Activated naive CD8-positive, alpha-beta T cell treated with anti-CD3 and anti-CD28 coated beads, Interleukin-2, amount 50 U/mL, for 24 hours (primary cell): ENCODE measurements at places on chromosomes 4 and X.
A peak's percentile ranks its signal among the peaks of the same experiment; 100 is the strongest.

- H3K27ac ChIP-seq = no peak overlapping the region
- no peaks in the 10 kb centered on the region for H3K36me3 ChIP-seq
- no peaks in the 10 kb centered on the region for H3K4me1 ChIP-seq
Measured at GRCh38 chrX:122703762-122704161, 480.3 kb upstream of the GRIA3 start.

DNA sequence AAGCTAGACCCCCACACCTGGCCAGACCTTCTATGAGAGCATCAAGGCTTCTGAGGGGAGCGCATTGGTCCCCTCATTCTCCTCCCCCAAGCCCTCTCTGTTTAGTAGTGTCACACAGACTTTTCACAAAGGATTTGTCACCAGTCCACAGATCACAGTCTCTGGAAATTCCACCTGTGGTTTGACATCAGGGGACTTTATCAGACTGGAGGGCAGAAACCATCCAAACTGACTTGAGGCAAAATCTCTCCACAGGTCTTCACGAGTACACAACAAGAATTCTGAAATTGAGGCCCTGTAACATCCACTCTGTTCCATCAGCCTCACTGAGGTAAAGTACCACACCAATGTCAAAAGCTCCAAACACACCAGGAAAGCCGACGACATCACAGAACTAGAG, 112.5 kb downstream of the SH3KBP1 start:
- peak overlapping the region; percentile 91 for H3K27ac ChIP-seq
- H3K36me3 ChIP-seq = peaks cover 11% of the 10 kb centered on the region
- peaks cover 76% of the 10 kb centered on the region for H3K4me1 ChIP-seq
- no peak for DNase-seq
- peaks cover 3% of the 10 kb centered on the region for H3K27me3 ChIP-seq

- no peak overlapping the region for H3K4me3 ChIP-seq
- no peaks in the 10 kb centered on the region for H3K36me3 ChIP-seq
- H3K27ac ChIP-seq = no peak overlapping the region
- no peak for DNase-seq
- H3K27me3 ChIP-seq = peaks cover 10% of the 10 kb centered on the region
- H3K4me1 ChIP-seq = peaks cover 4% of the 10 kb centered on the region
Measured at GRCh38 chr4:1516881-1517480, 110.7 kb upstream of the NKX1-1 start.

DNA sequence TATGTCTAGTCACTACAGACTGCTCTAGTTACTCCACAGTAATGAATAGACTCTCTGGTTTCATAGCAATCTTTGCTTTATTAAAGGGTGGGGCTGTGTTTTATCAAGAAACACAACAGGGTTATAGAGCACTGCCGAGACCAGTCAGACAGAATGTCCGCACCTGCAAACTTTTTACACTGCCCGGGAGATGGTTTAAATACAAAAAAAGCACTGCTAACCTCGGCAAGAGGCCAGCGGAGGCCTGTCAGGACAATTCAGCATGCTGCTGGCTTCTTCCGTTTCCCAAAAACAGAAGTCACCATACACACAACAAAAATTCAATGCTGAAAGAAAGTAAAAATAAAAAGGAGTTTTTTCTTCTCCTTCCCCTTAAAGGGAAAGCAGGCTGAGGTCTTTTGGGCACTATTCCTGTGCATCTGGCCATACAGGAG, 67.4 kb downstream of the IRF2 start:
- peaks cover 60% of the 10 kb centered on the region for H3K4me1 ChIP-seq
- H3K27me3 ChIP-seq = no peaks in the 10 kb centered on the region
- DNase-seq = no peak
- H3K27ac ChIP-seq = peak overlapping the region; percentile 17

- H3K27ac ChIP-seq = peak overlapping the region; percentile 80
- no peak for DNase-seq
- peaks cover 85% of the 10 kb centered on the region for H3K4me1 ChIP-seq
Measured at GRCh38 chr4:102517753-102518152, 16.6 kb downstream of the NFKB1 start.

- no peaks in the 10 kb centered on the region for H3K36me3 ChIP-seq
- no peak overlapping the region for H3K27ac ChIP-seq
- DNase-seq = no peak
Measured at GRCh38 chr4:7651461-7651921, 216.8 kb upstream of the PSAPL1 start.
